ENCODE measurements at places on chromosomes 11 and 22. TPM values are rescaled to one million over a fixed set of nuclear protein-coding genes. Genes with fewer than 3 reads are reported as not detected.

The MS4A3 gene
- not detected for total RNA-seq

The FZD4 gene
- total RNA-seq: 235 TPM

The INS gene
- not detected for total RNA-seq

The ROBO3 gene
- total RNA-seq: 30.4 TPM

The ZFPL1 gene
- total RNA-seq: 21.3 TPM

The SMTNL1 gene
- total RNA-seq: not detected

The PAFAH1B2 gene
- total RNA-seq: 108 TPM

The RBFOX2 gene
- 61.8 TPM for total RNA-seq

The MS4A1 gene
- 4.5 TPM for total RNA-seq

The SDHD gene
- 89.5 TPM for total RNA-seq

Data from omental fat pad (tissue), 4 donors.